Stimulated activated CD8-positive, alpha-beta memory T cell treated with anti-CD3 and anti-CD28 coated beads, Interleukin-15, amount 100 ng/mL, for 24 hours (primary cell): ENCODE measurements at places on chromosomes 16 and 17.

GRCh38 chr16:19783363-19784182 is 65.5 kb downstream of the IQCK start:
- DNase-seq = no peak

GRCh38 chr16:57480754-57481230 is 5.5 kb downstream of the DOK4 start:
- DNase-seq = no peak

GRCh38 chr16:3065069-3065741 is at the start of gene IL32:
Gene IL32 (plus strand): TSS chr16:3065640. CDS start chr16:3065812, 172 bp downstream.
- no peak for DNase-seq

GRCh38 chr17:75769536-75769935 is 4.5 kb upstream of the GALK1 start:
- DNase-seq = no peak

DNA sequence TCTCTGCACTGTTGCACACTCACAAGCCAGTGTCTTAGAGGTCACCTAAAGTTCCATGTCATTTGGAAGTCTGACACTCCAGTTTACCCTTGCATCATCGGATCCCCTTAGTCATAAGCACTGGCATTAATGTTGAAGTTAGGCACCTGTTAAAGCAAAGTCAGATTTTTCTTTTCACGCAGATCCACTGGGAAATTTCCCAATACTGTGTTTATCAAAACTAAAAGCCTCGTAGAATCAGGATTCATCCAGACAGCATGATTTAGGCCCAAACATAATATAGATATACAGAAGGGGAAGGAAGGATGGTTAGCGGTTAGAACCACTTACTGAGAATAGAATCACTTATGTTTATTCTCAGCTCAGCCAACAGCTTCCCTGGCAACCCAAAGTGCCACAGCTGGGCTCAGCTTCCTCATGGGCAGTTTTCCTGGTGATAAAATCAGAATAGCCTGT is 30.1 kb upstream of the HAPSTR1 start:
- DNase-seq = no peak

DNA sequence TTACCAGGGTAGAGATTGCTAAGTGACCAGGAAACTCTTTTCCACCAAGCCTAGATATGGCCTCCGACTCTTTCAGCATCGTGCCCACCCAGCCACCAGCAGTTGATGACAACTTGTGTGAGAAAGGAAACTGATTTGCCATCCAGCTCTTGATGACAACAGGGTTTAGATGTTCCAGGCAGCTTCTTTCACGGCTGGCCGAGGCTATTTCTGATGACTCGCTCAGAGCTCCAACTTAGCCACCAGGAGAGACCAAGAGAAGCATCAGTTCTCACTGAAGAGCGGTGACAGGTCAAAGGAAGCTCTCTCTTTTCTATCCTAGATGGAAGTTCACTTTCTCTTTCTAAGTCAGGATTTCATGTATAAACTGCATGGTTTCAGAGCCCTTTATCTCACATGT is 61.2 kb downstream of the MPHOSPH6 start:
- no peak for DNase-seq

- no peak for DNase-seq
These were observed 64.6 kb downstream of the CDK5R1 start for GRCh38 chr17:32551186-32551955.

DNA sequence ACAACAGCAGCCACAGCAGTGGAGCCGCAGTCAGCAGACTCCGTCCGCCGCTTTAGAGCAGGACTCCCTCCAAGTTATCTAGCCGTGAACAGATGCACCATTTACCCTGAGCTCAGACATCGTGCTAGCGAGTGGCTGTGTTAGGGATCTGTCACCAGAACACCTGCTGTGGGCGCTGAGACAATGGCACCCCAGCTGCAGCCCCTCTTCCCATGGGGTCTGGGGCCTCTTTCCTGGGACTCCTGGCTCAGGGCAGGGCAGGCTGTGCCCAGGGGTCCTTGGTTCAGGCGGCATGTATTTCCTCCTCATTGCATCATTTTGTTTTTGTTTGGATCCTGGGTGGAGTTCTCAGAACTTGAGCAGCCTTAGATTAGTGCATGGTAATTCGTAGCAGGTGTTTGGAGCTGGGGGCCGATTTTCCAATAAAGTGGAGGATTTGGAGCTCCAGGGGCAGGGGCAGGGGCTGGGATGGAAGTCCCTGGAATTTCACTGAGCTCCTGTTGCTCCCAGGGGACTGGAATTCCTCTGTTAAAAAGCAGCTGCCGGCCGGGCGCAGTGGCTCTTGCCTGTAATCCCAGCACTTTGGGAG is 23.4 kb downstream of the NMRAL1 start:
- no peak for DNase-seq

DNA sequence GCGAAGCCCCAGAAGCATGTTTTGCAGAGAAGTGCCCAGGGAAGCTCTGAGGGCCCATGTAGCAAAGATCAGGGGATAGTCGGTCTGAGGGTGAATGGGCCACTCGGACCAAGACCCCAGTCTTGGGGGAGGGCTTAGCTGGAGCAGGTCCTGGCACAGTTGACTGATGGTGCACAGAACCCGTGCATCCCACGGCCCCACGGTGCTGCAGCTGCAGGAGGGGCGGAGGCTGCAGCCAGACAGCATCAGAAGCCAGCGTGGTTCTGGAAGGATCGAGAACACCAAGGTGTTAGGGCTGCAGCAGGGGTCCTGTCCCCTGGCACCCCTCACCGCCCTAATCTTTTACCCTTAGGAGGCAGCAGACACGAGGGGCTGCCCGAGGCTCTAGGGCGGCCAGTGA is 6.5 kb upstream of the MC1R start:
- DNase-seq = no peak

- DNase-seq = no peak
These were observed 2.1 kb upstream of the CTRL start for GRCh38 chr16:67933805-67934204.

DNA sequence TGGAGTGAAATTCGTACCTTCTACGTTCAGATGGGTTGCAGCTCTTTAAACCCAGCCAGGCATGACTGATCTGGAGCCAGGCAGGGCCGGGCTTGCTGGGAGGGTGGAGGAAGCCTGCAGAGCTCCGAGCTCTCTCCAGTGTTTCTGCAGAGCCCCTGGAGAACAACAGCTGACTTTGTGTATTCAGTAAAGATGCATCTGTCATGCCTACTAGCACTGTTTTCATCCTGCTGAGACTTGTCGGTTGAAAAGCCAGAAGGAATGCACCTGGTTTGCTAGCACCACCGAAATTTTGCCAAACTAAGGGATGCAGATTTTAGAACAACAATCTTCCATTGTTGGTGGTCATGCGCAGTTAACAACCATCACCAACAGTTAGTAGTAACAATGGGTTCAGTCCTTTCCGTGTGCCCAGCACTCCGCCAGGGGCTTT is 22.4 kb upstream of the SCNN1B start:
- DNase-seq = no peak

GRCh38 chr17:11296994-11297393 is 56.0 kb downstream of the SHISA6 start:
- DNase-seq = no peak

DNA sequence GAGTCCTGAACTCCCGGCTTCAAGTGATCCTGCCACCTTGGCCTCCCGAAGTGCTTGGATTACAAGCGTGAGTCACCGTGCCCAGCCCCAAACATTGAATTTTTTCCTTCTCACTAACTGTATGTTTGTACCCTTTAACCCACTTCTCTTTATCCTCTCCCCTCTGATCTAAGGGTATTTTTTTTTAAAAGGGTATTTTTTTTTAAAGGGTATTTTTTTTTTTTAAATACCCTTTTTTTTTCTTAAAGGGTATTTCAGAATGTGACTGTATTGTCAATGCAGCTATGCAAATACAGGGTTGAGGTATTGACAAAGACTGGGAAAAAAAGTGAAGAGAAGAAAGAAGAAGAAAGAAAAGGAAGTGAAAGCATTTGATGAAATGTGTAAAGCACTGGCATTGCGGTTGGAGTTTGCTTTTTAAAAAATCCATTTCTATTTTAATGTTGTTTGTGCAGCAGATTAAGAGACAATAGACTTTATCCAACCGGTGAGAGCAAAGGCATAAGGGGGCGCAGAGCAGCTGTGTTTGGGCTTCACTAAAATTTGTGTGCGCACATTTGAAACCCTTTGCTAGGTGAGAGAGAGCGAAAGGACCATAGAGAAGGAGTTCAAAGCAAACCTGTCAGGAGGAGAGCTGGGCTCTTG is 42.4 kb downstream of the SYT17 start:
- no peak for DNase-seq

- DNase-seq = no peak
These were observed 24.4 kb downstream of the PRMT7 start for GRCh38 chr16:68335175-68335574.

DNA sequence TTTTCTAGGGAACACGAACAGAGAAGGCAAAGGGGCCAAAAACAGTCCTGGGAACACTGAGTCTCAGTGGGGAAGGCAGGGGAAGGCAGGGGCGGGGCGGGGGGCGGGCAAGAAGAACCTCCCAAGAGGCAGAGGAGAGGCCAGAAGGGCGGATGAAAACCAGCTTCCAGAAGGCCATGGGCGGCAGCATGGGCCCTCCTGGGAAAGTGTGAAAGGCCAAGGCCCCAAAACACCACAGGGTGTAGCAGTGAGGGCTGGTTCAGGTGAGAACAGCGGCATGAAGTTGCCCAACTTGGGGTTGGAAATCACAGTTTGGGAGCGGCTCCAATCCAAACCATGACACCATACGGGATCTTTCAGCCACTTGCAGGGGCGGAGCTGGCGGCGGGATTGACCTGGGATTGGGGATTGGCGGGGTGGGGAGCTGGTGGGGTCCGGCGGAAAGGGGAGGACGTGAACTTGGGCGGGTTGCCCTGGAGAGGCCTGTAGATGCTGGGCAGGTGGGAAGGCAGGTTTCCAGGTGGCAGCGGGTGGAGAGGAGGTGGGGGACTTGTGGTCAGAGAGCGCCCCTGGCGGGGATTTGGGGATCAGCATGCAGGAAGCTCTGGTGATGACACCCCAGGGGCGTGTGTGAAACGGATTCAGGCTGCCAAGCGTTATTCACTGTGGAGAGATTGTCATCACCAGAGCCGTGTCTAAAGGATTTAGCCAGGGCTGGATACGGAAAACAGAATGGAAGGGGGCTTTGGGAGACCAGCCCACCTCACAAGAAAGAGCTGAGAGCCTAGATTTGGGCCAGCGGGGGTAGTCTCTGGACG is 80.9 kb downstream of the ARHGAP23 start:
- peak; percentile 36 for DNase-seq

DNA sequence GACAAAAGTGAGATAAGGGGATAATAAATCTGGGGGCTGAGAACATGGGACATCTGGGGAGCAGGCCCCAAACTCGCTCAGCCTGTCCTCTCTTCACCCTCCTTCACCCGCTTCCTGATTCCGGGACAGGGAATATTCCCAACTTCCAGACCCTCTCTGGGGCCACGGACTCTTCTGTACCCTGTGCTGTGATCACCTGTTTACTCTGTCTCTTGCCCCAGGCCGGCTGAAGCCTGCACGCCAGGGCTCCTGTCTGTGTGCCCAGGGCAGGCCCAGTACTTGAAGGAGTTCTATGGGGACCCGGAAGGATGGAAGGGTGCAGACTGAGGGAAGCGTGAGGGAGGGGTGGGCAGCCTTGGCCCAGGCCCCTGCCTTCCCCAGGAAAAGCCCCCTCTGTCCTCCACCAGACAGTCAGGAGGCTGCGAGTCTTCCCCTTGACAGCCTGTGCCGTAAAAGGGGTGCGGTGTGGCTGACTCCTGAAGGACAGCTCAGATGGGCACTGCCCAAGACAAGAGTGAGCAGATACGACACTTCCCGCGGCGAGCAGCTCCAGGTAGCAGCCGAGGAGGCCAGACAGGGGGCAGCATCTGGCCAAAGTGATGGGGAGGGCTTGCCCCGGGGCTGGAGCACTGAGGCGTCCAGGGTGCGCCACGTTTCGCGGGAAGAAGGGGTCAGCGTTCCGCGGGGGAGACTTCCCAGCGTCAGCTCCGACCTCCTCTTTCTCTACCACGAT is 1.0 kb upstream of the CCNF start:
- DNase-seq = no peak

- no peak for DNase-seq
These were observed 114.7 kb downstream of the HAPSTR1 start for GRCh38 chr16:9206156-9206555.

DNA sequence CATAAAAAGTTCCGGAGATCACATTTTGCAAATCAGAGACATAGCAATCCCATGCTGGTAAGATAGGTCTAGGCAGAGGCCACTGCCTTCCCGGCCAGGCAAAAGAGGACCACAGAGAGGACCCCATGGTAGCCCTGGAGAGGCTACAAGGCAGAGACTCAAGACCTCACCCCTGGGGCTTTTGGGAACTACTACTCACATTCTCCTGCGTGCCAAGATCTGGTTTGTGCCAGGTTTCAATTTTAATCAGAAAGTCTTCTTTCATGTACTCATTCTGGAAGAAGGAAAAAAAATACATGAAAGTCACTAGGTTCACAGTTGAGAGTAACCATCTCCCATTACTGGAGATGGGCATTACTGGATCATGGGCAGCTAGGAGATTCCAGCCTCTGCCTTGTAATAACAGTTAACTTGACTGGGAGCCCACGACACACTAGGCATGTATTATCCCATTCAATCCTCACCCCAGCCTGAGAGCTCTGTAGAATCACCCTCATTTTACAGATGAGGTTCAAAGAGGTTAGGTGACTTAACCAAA is 21.2 kb downstream of the PITPNA start:
- DNase-seq = no peak

DNA sequence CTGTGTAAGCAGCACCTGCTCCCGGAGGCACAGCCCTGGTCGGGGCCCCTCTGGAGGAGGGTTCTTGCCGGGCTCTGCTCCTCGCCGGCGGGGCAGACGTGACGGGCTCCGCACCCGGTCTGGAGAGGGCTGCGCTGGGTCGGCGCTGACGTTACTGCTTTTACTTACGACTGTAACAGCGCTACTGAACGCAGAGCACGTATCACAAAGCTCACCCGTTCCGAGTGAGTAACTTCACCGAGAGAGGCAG is 1.3 kb upstream of the RAB40C start:
- no peak for DNase-seq

DNA sequence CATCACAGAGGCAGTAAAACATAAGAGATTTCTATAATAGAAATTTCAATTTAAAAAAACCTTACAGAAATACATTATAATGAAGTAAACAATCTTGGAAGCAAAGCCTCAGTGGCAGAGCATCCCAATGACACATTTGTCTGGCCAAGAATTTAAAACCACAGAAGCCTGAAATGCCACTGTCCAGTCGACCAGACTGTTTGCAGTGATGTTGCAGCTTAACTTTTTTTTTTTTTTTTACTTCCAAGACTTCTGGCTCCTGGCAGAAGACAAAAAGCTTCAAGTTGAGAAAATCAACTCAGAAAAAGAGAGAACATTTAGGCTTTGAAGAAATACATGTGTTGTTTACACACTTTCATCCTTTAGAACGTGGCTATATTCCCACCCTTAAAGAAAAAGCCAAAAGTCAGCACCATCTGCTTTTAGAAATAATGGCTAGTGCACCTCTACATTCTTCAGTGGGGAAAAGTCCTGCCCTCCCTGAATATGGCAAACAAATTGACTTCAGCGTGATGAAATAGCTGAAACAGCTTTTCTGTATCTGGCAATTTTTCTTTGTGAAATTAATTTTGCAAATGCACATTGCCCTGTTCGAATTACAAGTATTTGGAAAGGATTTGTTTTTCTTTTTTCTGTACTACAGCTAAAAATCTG is 205.5 kb upstream of the MON1B start:
- no peak for DNase-seq
